ENCODE measurements at places on chromosomes 16 and 17. TPM values are rescaled to one million over a fixed set of nuclear protein-coding genes. Genes with fewer than 3 reads are reported as not detected.

DNA sequence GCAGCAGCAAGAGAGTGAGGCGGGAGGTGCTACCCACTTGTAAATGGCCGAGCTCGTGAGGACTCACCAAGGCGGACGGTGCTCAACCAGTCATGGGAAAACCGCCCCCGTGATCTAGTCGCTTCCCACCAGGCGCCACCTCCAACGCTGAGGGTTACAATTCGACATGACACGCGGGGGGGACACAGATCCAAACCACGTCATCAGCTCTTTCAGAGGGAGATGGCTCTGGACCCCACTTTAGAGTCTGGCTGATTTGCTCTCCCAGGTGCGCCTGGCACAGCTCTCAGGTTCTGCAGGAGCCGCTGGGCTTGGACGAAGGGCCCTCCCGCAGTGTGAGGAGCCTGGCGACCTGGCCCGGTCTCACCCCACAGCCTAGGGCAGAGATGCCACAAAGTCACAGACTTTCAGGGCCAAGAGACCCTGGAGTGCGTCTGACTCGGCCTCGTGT is 21.1 kb upstream of the DOC2B start:
- H3K27ac ChIP-seq = no peak overlapping the region
- no peaks in the 10 kb centered on the region for H3K27me3 ChIP-seq
- DNase-seq = no peak
- H3K4me1 ChIP-seq = no peaks in the 10 kb centered on the region
- H3K36me3 ChIP-seq = no peaks in the 10 kb centered on the region

- H3K36me3 ChIP-seq = peaks cover 7% of the 10 kb centered on the region
- no peak overlapping the region for H3K27ac ChIP-seq
- no peaks in the 10 kb centered on the region for H3K27me3 ChIP-seq
- no peak for DNase-seq
- H3K4me3 ChIP-seq = no peak overlapping the region
These were observed 7.5 kb downstream of the FLOT2 start for GRCh38 chr17:28889996-28890395.

Gene CSNK1D
- 16.2 TPM for total RNA-seq

- no peaks in the 10 kb centered on the region for H3K36me3 ChIP-seq
- no peaks in the 10 kb centered on the region for H3K27me3 ChIP-seq
- H3K4me3 ChIP-seq = no peak overlapping the region
- no peak for DNase-seq
- no peak overlapping the region for H3K27ac ChIP-seq
These were observed 80.8 kb downstream of the CNGB1 start for GRCh38 chr16:57889960-57890751.

DNA sequence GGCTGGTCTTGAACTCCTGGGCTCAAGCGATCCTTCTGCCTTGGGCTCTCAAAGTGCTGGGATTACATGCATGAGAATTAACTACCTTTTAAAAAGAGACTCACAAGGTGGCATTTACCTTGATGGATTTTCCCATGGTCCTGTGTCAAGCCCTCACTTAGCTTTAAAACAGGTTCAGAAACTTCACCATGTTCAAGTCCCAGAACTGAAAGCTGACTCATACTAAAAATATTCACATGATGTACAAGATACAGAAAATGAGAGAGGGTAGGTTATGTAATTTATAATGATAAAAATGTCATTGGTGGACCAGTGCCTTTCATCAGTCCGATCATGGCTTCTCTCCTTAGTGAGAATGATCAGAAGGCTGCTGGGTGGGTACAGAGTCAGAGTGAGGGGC is 4.3 kb upstream of the AKAP1 start:
- H3K4me3 ChIP-seq = no peak overlapping the region
- peaks cover under 1% of the 10 kb centered on the region for H3K4me1 ChIP-seq
- H3K27me3 ChIP-seq = no peaks in the 10 kb centered on the region
- no peak for DNase-seq
- H3K27ac ChIP-seq = no peak overlapping the region

GRCh38 chr16:29204806-29205135 is 201.7 kb downstream of the NPIPB11 start:
- no peaks in the 10 kb centered on the region for H3K4me1 ChIP-seq
- H3K27ac ChIP-seq = no peak overlapping the region
- H3K36me3 ChIP-seq = no peaks in the 10 kb centered on the region
- H3K27me3 ChIP-seq = no peaks in the 10 kb centered on the region
